ENCODE measurements at places on chromosomes 3 and 15. TPM values are rescaled to one million over a fixed set of nuclear protein-coding genes. Genes with fewer than 3 reads are reported as not detected.

- H3K36me3 ChIP-seq: no peaks in the 10 kb centered on the region
- peaks cover 23% of the 10 kb centered on the region for H3K27me3 ChIP-seq
- H3K4me3 ChIP-seq: no peak overlapping the region
Observed at GRCh38 chr3:112002096-112002971, 3.6 kb downstream of the TAGLN3 start.

- H3K36me3 ChIP-seq: no peaks in the 10 kb centered on the region
- H3K27me3 ChIP-seq: no peaks in the 10 kb centered on the region
- no peaks in the 10 kb centered on the region for H3K4me1 ChIP-seq
Observed at GRCh38 chr3:12347301-12347700, 58.4 kb downstream of the PPARG start.

LRRC2 gene
- total RNA-seq: not detected

DNA sequence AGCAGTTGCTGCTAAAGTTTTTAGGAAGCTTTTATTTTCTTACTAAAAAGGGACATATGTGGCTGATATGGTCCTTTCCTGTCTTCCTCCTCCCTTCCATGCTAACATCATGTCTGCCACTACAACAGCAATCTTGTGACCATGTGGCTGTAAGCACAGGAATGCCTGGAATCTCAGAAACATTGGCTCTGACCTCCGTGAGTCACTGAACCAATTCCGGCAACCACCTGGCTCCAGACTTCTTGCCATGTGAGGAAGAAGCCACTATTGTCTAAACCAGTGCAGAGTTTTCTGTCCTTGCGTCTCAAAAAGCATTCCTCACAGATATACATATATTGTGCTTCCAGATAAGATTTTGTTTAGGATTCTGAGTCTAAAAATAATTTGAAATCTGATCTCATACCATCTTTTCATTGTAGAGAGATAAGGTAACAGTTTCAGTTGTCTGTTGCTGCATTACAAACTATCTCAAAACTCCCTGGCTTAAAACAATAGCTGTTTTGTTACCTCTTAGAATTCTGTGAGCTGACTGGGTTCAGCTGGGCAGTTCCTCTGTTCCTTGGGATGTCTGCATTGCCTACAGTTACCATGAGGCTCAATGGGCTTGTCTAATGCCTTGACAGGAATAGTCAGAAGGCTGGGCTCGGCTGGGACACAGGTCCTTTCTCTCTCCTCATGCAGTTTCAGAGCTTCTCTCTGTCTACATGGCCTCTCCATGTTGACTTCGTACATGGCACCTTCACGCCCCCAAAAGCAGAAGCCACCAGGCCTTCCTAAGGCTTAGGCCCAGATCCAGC, 77.3 kb upstream of the MAGI1 start:
- H3K27me3 ChIP-seq: no peaks in the 10 kb centered on the region
- no peak overlapping the region for H3K27ac ChIP-seq
- no peaks in the 10 kb centered on the region for H3K4me1 ChIP-seq
- H3K36me3 ChIP-seq: no peaks in the 10 kb centered on the region

- no peaks in the 10 kb centered on the region for H3K4me1 ChIP-seq
- no peak for DNase-seq
- no peaks in the 10 kb centered on the region for H3K36me3 ChIP-seq
- H3K4me3 ChIP-seq: no peak overlapping the region
- no peaks in the 10 kb centered on the region for H3K27me3 ChIP-seq
- no peak overlapping the region for H3K27ac ChIP-seq
Observed at GRCh38 chr3:100802126-100802525, 92.8 kb downstream of the TFG start.

DNA sequence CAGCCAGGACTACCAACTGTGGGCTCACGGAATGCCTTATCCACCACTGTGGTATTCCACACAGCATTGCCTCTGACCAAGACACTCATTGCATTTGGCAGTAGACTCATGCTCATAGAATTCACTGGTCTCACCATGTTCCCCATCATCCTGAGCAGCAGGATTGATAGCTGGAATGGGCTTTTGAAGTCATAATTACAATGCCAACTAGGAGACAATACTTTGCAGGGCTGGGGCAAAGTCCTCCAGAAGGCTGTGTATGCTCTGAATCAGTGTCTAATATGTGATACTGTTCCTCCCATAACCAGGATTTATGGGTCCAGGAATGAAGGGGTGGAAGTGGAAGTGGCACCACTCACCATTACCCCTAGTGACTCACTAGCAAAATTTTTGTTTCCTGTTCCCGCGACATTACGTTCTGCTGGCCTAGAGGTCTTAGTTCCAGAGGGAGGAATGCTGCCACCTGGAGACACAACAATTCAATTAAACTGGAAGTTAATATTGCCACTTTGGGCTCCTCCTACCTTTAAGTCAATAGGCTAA, 58.6 kb upstream of the CCDC80 start:
- H3K4me3 ChIP-seq: no peak overlapping the region
- H3K36me3 ChIP-seq: no peaks in the 10 kb centered on the region
- no peak for DNase-seq
- H3K4me1 ChIP-seq: no peaks in the 10 kb centered on the region
- H3K27me3 ChIP-seq: no peaks in the 10 kb centered on the region

DNA sequence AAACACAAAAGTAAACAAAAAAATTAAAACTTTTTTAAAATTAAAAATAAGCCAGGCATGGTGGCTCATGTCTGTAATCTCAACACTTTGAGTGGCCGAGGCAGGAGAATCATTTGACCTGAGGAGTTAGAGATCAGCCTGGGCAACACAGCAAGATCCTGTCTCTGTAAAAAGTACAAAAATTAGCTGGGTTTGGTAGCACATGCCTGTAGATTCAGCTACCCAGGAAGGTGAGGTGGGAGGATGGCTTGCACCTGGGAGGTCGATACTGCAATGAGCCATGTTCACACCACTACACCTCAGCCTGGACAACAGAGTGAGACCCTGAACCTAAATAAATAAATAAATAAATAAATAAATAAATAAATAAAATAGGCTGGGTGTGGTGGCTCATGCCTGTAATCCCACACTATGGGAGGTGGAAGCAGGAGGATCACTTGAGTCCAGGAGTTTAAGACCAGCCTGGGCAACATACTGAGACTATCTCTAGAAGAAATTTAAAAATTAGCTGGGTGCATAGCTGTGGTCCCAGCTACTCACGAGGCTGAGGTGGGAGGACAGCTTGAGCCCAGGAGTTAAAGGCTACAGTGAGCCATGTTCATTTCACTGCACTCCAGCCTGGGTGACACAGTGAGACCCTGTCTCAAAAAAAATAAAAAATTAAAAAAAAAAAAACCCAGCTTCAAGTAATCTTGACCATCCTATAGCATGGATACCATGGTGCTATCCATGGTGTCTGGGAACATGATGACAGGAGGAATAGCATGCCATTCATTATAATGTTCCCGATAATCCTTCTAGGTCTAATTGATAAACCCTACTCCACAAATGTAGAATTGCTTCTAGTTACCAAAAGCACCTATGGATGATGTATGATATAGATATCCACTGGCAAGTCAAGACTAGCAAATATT, 4.2 kb downstream of the MYO5A start:
- DNase-seq: no peak
- no peak overlapping the region for H3K4me3 ChIP-seq
- H3K27me3 ChIP-seq: peaks cover 11% of the 10 kb centered on the region
- H3K4me1 ChIP-seq: peaks cover 19% of the 10 kb centered on the region

ARHGEF3 gene
- 8.1 TPM for total RNA-seq

Measured in transverse colon (tissue), 4 donors.